ENCODE measurements at places on chromosomes 5 and 9.

GRCh38 chr5:67815455-67816391 is 399.8 kb upstream of the PIK3R1 start:
- no peak for DNase-seq

DNA sequence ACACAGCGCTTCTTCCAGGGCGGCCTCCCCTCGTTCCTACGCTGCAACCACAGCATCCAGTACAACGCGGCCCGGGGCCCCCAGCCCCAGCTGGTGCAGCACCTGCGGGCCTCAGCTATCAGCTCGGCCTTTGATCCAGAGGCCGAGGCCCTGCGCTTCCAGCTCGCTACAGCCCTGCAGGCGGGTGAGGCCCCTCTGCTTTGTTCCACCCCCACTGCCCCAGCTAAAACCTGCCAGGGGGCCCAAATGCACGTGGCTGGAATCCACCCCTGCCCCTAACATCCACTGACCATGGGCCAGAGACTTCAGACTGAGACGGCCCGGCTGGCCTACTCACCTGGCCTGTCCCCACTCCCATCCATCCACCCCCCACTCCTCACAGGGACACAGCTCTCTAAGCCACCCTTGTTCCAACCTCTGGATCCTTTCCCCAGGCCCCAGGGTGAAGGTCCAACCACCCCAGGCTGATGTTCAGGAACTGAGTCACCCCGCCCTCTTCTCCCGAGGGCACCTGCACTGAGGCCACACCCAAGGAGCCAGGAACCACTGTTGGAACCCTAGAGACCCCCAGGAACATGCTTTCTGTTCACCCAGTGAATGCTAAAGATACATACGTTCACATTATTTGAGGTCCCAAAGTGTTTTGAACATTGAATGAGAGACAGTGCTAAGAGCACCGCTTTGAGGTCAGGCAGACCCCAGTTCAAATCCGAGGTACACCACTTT is 18.9 kb upstream of the ASS1 start:
- DNase-seq = no peak

GRCh38 chr5:53902296-53902907 is 342.0 kb downstream of the NDUFS4 start:
- DNase-seq = no peak

GRCh38 chr5:91020065-91020800 is 362.9 kb downstream of the ARRDC3 start:
- no peak for DNase-seq

GRCh38 chr9:28801144-28801799 is 1228.0 kb upstream of the C9orf72 start:
- no peak for DNase-seq

- DNase-seq = no peak
Observed at GRCh38 chr5:54517174-54517511, 416 bp upstream of the SNX18 start.

DNA sequence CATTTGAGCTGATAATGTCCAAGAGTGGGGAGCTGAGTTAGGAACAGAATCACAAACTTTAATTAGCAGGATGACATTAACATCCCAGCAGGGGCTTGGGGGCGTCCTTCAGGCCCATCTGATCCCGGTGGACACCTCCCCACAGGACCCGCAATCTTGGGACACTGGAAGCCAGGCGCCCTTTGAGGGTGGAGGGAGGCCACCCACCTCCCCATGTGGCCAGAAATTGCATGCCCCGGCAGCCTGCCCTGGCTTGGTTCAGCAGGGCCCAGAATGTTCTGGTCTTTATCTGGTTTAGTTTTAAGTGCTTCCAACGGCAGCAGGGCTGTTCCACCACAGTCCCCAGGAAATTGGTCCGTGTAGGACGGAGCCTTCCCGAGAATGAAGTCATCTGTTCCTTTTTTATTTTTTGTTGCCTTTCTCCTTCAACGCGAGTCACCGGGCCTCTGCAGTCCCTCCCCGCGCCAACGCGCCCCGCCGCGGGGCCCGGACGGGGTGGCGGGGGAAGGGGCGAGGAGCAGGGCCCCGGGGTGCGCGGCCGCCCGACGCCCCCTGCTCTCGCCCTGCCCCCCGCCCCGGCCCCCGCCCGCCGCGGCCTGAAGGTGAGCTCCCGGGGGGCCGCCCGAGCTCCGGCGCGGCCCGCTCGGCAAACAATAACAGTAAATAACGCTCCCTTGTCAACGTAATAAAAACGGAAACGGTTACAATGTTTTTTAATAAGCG is 207.9 kb downstream of the C9orf50 start:
- DNase-seq = peak; percentile 25

Data from activated CD4-positive, alpha-beta T cell treated with anti-CD3 and anti-CD28 coated beads, Interleukin-2, Interleukin-4, amounts not matched to agents 100 ng/mL and 50 ng/mL, durations not matched to agents 16 hours and 8 hours (primary cell).